ENCODE measurements at places on chromosomes 7 and 10.

DNA sequence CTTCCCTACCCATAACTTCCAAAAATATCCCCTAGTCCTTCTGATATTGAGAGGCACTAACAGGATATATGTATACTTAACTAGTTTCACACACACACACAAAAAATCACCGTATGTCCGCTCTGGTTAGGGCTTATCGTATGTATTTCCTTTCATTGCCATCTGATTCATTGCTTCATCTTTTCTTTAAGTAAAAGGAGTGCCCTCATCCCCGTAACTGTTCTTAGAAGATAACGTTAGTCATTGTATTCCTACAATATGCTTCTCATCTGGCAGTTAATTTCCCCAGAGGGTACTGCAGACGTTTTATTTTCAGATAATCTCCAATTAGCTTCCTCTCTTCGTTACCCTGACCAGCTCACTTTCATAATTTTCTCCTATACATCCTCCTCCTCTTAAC lies 37.3 kb downstream of the NRCAM start:
- DNase-seq: no peak

DNA sequence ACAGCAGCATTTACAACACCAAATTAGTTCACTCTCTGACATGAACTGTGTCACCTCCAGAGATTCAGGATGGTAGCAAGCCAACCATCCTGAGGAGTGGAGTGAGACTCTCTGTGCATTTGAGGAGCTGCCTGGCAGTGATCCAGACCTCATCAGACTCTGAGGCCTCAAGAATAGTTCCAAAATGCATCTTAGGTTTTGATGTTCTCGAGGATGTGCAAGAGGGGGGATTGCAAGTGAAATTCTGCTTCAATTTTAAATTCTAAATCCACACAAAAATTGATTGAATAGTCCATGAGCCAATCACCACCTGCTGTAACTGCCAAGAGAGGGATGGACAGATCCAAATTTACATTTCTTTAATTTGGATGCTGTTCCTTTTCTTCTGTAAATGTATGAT lies 49.7 kb downstream of the SLK start:
- no peak for DNase-seq

DNA sequence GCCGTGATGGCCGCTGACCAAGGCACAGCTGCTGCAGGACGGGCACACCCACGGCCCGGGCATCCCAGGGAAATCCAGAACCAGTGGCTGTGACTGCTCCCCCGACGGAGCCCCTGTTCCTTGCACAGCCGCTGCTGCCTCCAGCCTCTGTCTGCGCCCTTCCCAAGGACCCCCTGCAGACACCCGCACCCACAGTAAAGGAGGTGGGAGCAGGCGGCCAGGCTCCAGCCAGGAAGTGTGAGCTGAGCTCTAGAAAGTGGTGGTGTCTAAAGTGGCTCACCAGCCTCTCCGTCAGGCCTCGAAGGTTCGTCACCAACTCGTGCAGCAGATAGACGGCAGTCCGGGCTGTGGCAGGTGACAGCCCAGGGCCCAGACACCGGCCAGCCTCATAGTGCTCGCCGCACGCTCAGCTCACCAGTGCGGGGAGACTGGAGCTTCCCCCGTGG lies 306.7 kb downstream of the DNAJB6 start:
- DNase-seq: no peak

- DNase-seq: no peak
Measured at GRCh38 chr10:964321-964987, 23.8 kb upstream of the GTPBP4 start.

DNA sequence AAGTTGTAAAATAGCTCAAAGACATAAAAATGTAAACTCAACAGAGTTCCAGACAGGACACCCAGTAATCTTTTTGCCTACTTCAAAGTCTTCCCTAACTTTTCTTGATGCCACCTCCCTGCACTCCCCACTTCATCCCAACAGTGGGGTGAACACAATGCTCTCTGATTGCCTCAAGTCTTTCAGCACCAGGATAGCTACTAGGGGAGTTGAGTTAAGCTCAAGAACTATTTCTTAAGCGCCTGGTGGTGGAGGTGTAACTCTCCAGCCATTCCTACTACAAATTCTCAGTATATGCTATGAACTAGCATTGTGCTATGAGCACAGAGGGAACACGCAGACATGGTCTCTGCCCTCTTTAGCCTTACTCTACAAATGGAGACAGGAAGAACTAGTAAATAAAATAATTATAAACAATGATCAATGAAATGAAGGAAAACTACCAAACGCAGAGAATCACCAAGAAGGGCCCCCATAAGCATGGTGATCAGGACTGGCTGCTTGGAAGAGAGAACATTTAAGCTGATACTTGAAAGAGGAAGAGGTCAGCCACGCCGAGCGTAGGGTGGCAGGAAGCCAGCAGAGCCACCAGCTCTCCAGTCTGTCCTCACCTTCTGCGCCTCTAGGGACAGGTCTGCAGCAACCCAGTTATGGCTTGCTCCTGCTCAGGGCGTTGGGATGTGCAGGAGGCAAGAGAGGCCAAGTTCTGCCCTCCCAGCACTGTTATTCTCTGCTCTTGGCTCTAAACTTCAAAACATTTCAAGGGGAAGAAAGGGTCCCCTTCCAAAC lies 16.7 kb upstream of the FRA10AC1 start:
- DNase-seq: no peak

DNA sequence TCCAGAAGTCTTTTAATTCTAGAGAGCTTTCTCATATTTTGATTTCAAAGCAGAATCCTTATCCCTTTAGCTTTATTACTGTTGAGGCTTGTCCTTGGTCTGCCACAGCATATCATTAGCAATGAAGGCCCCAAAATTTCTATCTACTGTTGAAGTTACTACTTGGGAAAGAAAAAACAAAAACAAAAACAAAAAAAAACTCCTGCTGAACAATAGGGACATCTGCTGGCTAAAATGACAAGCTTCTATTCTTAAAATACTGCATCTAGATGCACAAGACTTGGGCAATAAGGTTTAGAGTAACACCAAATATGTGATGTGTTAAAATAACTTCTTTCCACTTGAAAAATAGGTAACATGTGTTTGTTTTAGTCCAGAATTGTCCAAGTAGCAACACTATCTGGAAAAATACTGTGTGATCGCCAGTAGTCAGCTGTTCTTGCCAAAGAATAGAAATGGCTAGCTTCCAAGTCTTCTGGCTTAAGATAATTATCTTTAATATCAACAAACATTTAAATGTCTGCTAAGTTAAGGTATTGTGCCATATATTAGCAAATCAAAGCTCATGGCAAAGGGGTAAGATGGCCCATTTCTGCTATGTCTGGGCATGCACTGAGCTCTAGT lies 3.8 kb upstream of the DMTF1 start:
- no peak for DNase-seq
